ENCODE measurements at places on chromosomes 6 and 20. TPM values are rescaled to one million over a fixed set of nuclear protein-coding genes. Genes with fewer than 3 reads are reported as not detected.
A peak's percentile ranks its signal among the peaks of the same experiment; 100 is the strongest.

GMPR gene
- 0.35 TPM for total RNA-seq

RAD21L1 gene
- total RNA-seq: not detected

DNA sequence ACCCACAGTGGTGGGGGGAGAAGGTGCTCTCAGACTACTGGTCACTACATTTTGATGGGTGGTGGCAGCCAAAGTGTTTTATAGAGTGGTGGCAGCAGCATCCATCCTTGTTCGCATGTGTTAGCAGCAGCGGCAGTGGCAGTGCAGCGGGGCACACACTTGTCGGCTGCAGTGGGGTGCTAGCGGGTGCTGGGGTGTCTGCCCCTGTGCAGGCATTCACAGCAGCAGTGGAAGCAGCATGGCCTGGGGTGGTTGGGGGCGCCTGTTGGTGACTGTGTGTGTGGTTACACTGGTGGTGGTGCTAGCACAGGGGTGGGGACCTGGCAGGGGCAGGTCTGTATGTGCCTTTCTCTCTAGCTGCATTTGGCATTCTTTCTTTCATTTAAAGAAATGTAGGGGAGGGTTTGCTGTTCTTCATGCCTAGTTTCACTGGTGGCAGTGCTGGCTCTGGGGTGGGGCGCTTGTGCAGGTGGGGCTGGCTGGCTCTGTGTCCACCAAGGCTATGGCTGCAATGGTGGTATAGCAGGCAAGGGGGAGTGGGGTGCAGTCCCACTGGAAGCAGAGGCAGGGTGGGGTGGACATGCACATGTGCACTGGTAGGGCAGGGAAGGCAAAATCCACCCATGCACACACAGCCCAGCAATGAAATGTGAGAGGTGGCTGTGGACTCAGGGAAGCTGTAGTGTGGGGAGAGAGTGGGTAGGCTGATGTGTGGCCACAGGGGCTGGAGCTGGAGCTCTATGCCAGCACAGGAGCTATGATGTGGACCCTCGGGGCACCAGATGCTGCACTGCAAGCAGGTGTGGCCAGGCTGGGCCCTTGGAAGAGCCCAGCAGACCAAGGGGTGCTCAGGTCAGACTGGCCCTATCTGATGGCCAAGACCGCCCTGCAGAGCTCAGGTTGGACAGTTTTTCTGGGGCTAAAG, 173.3 kb downstream of the PRDM13 start:
- DNase-seq: no peak
- no peaks in the 10 kb centered on the region for H3K36me3 ChIP-seq
- no peaks in the 10 kb centered on the region for H3K27me3 ChIP-seq
- no peaks in the 10 kb centered on the region for H3K4me1 ChIP-seq

DNA sequence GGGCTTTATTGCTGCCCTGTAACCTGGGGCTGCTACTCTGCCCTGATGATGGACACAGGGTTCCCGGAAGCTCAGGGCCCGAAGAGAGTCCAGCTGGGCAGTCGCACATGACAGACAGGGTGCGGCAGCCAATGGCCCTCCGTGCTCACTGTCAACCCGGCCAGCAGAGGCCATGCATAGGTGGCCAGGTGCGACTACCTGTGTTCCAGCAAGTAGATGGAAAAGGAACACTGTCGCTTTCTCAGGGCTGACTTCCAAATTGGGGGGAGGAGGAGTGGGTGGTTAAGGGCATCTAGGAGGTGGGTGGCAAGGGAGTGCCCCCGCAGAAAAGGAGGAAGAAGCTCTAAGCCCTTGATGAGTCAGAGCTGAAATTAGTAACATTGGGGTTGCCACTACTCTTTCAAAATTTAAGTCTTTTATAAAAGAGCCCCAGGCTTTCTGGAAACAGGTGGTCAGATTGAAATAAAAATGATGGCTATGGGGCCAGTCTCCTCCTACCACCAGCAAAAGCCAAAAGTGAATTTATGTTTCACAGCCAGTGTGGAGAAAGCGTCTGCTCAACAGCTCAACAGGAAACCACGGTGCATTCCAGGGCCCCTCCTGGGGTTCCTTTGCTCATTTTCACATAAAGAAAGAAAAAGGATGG, 2.3 kb upstream of the RAMACL start:
- H3K36me3 ChIP-seq: no peaks in the 10 kb centered on the region
- peak; percentile 54 for DNase-seq
- no peaks in the 10 kb centered on the region for H3K27me3 ChIP-seq

- H3K27ac ChIP-seq: peak overlapping the region; percentile 84
- H3K27me3 ChIP-seq: no peaks in the 10 kb centered on the region
- H3K4me1 ChIP-seq: peaks cover 7% of the 10 kb centered on the region
- H3K4me3 ChIP-seq: peak overlapping the region; percentile 79
Measured at GRCh38 chr20:63641792-63642523, 11.3 kb downstream of the STMN3 start.

DNA sequence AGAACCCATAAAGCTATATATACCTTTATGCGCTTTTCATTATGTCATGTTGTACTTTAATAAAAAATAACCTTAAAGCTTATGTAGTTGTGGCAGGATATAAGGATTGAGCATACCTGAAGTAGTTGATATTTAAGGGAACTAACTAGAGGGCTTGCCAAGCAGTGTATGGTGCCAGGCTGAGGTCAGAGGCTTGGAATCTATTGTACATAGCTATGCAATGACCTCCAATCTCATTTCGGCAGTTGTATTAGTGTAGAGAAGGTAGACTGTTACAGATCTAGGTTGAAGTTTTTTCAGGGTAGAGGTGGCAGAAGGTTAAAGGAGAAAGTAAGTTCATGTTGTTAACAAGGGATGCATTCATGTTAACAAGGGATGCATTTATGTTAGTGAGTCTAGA, 397.7 kb upstream of the HS3ST5 start:
- no peak overlapping the region for H3K27ac ChIP-seq
- no peak overlapping the region for H3K4me3 ChIP-seq
- no peaks in the 10 kb centered on the region for H3K27me3 ChIP-seq
- peaks cover 3% of the 10 kb centered on the region for H3K36me3 ChIP-seq

- no peaks in the 10 kb centered on the region for H3K4me1 ChIP-seq
- no peak overlapping the region for H3K4me3 ChIP-seq
- H3K27me3 ChIP-seq: no peaks in the 10 kb centered on the region
Measured at GRCh38 chr6:132298344-132298949, 102.8 kb downstream of the MOXD1 start.

DNA sequence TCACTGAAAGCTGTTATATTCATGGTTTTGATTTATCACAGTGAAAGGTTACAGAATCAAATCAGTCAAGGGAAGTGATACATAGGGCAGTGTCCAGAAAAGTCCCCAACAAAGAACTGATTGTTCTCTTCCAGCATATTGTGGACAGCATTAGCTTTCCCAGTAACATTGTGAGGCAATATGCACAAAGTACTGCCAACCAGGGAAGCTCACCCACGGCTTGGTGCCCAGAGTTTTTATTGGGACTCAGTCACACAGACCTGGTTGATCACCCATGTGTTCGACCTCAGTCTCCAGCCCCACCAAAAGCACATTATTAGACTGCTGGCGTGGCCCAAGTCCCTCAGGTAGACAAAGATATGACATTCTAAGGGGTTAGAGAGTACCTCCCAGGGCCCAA, 76.0 kb downstream of the LCA5 start:
- H3K27ac ChIP-seq: no peak overlapping the region
- peaks cover 5% of the 10 kb centered on the region for H3K4me1 ChIP-seq
- no peaks in the 10 kb centered on the region for H3K36me3 ChIP-seq
- H3K27me3 ChIP-seq: no peaks in the 10 kb centered on the region

DNA sequence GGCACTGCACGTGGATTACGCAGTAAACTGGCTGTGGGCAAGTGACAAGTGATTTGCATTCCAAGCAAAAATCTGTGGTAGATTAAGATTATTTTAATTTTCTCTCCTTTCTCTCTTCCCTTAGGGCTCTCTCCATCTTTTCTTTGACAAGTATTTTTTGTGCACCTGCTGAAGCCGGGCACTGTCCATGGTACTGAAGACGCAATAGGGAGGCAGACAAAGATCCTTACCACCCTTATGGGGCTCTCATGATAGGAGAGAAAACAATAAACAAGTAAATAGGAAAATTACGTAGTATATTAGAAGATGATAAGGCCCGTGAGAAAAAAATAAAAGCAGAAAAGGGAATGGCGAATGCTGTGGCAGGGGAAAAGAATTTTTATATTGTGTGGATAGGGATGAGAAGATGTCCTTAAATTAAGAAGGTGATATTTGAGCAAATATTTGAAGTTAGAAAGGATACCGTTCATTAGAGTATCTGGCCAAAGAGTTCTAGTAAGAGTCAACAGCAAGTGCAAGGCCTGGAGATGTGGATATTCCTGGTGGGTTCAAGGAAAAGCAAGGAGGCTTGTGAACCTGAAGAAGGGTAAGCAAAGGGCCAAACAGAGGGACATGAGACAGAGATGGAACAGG, 146.0 kb downstream of the LAMP5 start:
- peak; percentile 67 for DNase-seq
- H3K36me3 ChIP-seq: no peaks in the 10 kb centered on the region
- no peak overlapping the region for H3K27ac ChIP-seq
- peaks cover 8% of the 10 kb centered on the region for H3K4me1 ChIP-seq

TFAP2C gene
- 9.4 TPM for total RNA-seq

- H3K27ac ChIP-seq: no peak overlapping the region
- H3K36me3 ChIP-seq: no peaks in the 10 kb centered on the region
- peaks cover 47% of the 10 kb centered on the region for H3K27me3 ChIP-seq
- H3K4me1 ChIP-seq: peaks cover 28% of the 10 kb centered on the region
- H3K4me3 ChIP-seq: no peak overlapping the region
- no peak for DNase-seq
Measured at GRCh38 chr20:23042270-23042669, 7.2 kb downstream of the SSTR4 start.

DNA sequence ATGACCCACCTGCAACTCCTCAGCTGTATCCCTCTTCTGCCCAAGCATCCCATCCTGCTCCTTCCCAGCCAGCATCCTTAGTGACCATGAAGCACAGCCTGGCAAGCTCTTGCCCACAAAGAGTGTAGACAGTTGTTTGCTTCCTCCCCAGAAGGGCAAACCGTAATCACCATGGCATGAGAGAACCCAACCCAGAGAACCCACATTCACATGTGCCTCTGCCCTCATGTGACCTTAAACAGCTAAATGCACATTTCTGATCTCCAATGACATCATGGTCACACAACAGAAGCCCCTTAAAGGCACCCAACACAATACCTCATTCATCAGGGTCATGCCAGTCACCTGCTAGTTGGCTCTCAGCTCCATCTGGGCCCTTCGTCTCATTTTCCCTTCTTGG, 162.8 kb upstream of the CDYL start:
- H3K4me3 ChIP-seq: no peak overlapping the region
- no peak overlapping the region for H3K27ac ChIP-seq
- no peaks in the 10 kb centered on the region for H3K36me3 ChIP-seq
- no peaks in the 10 kb centered on the region for H3K4me1 ChIP-seq
- no peaks in the 10 kb centered on the region for H3K27me3 ChIP-seq
- no peak for DNase-seq

SULF2 gene
- total RNA-seq: 20.7 TPM

GRCh38 chr6:111550195-111550594, 55.5 kb downstream of the TRAF3IP2 start:
- H3K4me1 ChIP-seq: peaks cover 28% of the 10 kb centered on the region
- no peak for DNase-seq
- no peak overlapping the region for H3K4me3 ChIP-seq
- H3K27me3 ChIP-seq: no peaks in the 10 kb centered on the region

Measured in GM23338 (cell line).